ENCODE measurements at places on chromosomes 16 and 17.

- DNase-seq: peak; percentile 52
Measured at GRCh38 chr17:46191322-46192188, 1.7 kb downstream of the KANSL1 start.

DNA sequence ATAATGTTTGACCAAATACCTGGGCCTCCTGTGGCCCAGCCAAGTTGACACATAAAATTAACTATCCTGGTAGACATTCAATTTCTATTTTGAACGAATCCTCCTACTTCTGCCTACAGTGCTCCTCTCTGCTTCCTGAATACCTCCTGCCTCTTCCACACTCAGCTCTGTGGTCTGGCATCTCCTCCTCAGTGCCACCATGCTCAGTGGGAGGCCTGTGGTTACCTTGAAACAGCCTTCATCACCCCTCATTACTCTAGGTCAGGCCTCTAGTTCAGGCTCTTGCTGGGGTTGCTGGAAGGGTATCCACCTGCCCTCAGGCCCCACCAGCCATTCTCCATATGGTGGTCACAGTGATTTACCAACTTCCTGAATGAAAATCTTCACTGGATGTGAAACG is 5.1 kb downstream of the LYRM9 start:
- no peak for DNase-seq

DNA sequence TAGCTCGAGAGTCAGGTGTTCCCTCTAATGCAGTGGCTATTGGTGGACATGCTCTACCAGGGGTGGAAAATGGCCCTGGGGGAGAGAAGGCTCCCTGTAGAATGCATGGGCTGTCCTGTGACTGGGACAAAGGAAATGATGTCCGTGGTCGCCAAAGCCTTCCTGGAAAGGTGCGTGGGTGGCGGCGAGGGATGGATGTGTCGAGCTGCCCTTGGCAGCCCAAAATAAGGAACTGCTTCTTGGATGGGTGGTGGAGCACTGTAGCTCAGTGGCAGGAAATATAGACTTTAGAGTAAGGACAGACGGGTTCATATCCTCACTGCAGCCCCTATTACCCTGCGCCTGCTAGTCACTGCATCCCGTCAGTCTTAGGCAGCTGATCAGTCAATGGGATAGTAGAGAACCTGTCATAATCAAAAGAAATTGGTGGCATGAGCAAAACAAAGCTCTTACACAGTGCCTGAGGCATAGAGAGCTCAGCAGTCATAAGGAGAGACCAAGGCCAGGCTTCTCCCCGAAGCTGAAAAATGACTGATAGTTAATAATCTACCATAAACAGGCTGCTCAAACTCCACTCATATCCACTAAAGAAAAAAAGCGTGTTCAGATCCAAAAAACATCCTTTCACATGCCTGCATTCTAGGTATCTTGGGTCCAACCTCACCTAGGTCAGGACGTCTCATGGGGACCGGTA is 123.5 kb upstream of the PLCG2 start:
- no peak for DNase-seq

GRCh38 chr17:6779411-6779810 is 3.4 kb downstream of the FBXO39 start:
- no peak for DNase-seq

DNA sequence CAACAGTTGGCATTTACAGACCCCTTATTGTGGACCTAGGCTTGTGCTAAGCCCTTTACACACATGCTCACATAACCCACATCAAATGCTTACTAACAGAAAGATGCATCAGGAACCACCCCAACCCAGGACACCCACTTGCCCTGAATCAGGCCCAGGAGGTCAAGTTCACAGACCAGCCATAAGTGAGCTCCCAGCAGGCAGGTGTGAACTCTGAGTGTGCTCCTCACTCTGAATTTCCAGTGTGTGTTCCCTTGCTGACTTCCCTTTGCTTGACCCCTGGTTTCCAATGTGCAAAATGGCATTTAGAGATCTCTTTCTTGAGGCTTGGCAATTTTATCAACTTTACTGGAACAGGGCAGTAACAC is 87.0 kb downstream of the BMERB1 start:
- DNase-seq: no peak

DNA sequence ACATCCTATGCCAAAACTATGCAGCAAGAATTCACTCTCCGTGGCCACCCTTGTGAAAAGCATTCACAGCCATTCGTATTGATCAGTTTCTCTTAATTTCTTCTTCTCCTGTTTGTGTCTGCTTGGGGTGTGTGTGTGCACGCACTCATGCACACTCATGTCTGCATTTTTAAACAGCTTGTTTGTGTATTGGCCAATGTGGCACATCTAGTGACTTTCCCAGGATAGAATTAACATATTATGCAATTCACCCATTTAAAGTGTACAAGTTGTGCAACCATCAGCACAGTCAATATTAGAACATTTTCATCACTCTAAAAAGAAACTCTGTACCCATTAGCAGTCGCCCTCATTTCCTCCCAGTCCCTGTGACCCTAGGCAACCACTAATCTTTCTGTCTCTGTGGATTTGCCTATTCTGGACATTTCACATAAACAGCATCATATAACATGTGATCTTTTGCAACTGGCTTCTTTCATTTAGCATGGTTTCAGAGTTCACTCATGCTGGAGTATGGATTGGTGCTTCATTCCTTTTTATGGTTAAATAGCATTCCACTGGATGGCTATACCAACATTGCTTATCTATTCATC is 20.1 kb downstream of the IRX3 start:
- DNase-seq: no peak

GRCh38 chr16:30004424-30004776 is 6.4 kb downstream of the DOC2A start:
- DNase-seq: peak; percentile 44

DNA sequence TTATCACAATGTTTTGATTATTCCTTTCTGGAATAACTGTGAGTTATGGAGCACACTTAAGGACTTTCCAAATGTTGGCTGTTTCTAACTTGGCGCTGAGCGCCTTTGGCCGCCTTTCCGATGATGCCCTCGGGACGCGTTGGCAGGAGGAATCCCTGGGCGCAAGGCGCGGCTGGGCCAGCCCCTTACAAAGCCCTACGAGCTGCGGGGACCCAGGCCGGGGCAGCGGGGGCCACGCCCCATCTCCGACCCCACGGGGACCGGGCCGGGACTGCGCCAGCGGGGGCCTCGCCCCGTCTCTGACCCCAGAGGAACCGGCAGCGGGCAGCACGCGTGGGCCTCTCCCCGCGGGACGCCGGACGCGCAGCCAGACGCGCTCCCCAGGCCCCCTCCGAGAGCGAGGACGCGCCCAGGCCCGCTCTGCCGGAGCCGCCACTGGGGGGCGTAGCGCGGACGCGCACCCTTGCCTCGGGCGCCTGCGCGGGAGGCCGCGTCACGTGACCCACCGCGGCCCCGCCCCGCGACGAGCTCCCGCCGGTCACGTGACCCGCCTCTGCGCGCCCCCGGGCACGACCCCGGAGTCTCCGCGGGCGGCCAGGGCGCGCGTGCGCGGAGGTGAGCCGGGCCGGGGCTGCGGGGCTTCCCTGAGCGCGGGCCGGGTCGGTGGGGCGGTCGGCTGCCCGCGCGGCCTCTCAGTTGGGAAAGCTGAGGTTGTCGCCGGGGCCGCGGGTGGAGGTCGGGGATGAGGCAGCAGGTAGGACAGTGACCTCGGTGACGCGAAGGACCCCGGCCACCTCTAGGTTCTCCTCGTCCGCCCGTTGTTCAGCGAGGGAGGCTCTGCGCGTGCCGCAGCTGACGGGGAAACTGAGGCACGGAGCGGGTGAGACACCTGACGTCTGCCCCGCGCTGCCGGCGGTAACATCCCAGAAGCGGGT is at the start of gene GAA:
TSS of gene GAA (plus strand) at position 571 of the 935 bp plus-strand sequence. CDS start 3,006 bp downstream, outside the sequence.
- DNase-seq: peak; percentile 74

DNA sequence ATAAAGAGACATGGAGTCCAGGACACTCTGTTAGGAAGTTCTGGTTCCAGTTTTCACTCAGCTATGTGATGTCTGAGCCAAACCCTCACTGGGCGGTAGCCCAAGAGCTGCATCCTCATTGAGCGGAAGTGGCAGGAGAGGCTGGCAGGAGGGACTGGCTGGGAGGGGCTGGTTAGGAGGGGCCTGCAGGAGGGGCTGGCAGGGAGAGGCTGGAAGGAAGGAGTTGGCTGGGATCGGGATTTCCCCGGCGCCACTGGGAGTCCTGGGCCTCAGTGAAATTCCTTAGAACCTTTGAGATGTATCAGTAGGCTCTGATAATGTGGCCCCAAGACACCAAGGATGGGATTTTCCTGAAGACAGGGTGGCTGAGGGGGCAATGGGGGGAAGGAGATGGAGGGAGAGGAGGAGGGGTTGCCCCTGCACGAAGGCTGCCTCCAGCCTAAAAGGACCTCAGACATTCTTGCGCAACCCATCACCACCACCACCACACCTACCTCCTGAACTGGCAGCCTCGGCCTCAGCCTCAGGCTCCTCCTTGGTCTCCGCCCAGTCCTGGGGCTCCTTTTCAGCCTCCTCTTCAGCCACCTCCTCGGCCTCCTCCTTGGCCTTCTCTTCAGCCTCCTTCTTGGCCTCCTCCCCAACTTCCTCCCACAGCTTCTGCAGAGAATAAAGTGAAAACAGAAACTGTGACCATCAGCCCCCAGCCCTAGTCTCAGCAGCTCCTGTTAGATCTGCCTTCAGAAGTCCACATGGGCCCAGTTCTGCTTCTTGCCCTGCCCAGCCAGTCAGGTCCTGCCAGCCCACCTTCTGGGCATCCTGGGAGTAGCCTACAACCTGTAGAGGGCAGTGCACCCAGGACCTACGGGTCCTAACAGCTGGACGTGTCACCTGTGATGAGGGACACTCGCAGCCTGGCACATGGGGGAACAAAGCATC is 31.7 kb downstream of the CNGB1 start:
- DNase-seq: no peak

- DNase-seq: no peak
Measured at GRCh38 chr16:8677481-8677880, 3.1 kb downstream of the ABAT start.

DNA sequence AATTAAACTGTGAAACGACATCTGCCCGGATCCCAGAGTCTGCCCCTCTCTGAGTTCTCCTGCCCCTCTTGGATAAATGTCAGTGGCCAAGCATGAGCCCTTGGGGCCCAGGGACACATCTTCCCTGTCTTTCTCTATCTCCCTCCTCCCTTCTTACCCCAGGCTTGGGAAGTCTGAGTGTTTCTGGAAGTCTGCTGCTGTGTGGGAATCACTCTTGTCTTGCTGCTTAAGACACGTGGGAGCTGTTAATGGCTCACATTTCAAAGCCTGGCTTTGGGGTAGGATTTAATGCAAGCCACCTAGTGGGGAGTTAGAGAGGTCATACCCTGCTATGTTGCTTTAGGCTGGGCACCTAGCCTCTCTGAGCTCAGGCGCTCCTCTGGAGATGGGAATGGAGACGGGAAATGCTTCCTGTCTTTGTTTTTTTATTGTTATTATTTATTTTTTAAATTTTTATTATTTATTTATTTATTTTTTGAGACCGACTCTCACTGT is 218.5 kb upstream of the CIBAR2 start:
- peak; percentile 22 for DNase-seq

GRCh38 chr16:89547860-89548259 is 12.6 kb upstream of the RPL13 start:
- DNase-seq: no peak

DNA sequence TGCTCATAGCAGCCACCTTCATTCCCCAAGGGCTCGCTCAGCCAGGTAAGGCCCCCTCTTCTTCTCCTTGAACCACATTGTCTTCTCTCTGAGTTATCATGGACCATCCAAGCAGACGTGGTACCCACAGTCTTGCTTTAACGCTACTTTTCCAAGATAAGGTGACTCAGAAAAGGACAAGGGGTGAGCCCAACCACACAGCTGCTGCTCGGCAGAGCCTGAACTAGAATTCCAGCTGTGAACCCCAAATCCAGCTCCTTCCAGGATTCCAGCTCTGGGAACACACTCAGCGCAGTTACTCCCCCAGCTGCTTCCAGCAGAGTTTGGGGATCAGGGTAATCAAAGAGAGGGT is 272 bp downstream of the CCL2 start:
- DNase-seq: no peak

DNA sequence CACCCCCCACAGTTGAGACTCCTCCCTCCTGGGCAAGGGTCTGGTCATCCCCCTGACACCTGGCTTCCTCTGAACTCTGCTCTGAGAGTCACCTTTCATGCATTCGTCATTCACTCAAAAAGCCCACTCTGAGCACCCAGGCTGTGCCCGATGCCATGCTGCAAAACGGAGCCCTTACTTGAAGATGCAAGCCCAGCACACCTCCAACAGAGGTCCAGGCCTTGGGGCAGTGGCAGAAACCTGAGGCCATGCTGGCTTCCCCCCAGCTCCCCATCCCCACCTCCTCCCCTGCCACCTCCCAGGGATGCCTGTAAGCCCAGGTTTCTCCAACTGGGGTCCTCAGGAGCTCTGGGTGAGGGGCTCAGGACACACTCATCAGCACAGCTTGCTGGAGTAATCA is 67.7 kb upstream of the TNRC6C start:
- DNase-seq: no peak

DNA sequence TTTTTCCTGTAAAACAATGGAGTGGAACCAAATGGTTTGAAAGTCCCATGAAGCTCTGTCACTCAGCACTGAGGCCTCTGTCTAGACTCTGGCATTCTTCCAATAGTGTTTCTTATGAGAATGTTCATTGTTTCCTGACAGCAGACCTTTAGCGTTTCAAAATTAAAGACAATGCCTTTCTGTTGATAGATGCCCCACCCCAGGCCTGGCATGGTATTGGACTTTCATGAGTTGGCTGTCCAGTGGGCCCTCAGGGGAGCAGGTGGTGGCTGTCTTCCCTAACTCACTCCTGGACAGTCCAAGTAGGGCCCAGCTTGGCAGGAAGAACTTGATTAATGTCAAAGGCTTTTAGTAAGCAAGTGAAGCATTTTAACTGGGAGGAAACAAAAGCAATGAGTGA is 186.5 kb upstream of the CCL2 start:
- no peak for DNase-seq

DNA sequence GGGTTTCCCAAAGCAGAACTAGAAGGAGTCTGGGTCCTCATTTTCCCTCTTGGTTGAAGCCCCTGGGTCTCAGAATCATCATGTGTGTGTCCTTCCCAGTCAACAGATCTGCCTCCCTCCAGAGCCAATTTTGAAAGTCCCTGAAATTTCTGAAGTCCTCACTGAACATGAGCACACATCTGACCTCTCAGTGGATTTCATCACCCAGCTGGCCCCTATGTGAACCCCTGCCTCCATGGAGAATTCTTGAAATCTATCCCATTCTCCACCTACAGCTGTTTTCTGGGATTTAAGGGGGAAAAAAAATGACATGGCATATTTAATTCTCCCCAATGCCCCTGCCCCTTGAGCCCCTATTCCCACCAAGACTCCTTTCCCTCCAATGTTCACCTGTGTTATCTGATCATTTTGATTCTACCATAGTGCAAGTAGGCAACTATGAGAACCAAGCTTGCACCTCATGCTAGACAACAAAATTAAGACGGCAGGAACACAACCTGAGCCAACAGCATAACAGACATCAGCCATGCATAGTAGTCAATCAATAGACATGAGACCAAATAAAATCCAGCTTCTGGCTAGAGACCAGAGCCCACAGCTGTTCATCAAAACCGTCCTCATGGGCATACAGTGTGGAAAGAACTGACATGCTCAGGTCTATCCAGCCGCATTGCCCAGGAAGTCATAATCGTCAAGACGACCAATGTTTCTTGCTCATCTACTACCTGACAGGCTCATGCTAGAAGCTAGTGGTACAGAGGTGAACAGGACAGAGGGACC is 14.9 kb downstream of the SOX9 start:
- peak; percentile 51 for DNase-seq

- no peak for DNase-seq
Measured at GRCh38 chr17:65975878-65976277, 216.1 kb downstream of the CEP112 start.

- DNase-seq: no peak
Measured at GRCh38 chr17:17377071-17377967, 74.1 kb downstream of the NT5M start.

GRCh38 chr17:19024101-19025078 is 19.8 kb upstream of the FAM83G start:
- DNase-seq: no peak

GRCh38 chr16:72848759-72849664 is 198.9 kb downstream of the ZFHX3 start:
- peak; percentile 13 for DNase-seq

All from NCI-H526 treated with DMSO at 0.1 percent for 48 hours (cell line).